ENCODE measurements at places on chromosomes 6 and 20.

GRCh38 chr20:37775200-37775599 lies 81.4 kb downstream of the CTNNBL1 start:
- DNase-seq: no peak

- no peak for DNase-seq
These were observed 4.5 kb downstream of the RING1 start for GRCh38 chr6:33212857-33213165.

DNA sequence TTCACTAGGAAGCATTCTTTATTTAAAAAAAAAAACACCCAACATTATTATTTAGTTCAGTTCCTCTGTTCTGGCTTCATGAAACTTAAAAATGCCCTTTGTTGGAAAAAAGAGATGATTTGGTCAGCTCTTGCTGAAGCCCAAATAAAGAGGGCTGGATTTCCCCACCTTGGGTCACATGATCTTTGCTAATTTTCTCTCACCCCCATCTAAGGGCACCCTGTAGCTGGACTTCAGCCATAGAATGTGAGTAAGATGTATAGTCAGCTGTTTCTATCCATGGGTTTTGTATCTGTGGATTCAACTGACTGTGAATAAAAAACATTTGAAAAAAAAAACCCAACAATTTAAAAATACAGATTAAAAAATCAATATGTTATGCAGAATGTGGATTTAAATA lies 213.9 kb upstream of the SULF2 start:
- DNase-seq: no peak

DNA sequence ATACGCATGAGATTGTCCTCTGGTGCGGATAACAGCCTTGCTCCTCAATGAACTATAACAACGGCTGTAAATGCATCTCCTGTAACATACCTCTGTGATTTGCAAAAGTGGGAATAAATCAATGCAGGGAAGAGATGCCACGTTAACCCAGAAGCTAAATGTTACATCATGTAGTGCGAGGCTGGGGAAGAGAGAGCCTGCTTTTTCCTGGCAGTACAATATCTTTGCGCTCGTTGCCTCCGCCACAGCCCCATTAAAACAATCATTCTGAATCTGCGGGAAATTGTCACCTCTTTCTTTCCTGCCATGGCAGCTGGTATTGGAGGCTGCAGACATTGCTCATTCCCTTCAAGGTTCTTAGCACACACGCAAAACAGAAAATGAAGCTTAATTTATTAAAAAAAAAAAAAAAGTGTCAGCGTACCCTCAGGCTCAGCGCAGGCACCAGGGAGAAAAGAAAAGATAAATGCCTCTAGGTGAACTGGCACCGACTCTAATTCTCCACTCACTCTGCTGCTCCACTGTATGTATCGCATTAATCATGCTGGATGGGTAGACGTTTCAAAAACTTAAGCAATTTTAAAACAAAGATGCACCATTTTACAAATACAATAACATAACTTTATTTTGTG lies 70.2 kb upstream of the TFB1M start:
- DNase-seq: no peak

DNA sequence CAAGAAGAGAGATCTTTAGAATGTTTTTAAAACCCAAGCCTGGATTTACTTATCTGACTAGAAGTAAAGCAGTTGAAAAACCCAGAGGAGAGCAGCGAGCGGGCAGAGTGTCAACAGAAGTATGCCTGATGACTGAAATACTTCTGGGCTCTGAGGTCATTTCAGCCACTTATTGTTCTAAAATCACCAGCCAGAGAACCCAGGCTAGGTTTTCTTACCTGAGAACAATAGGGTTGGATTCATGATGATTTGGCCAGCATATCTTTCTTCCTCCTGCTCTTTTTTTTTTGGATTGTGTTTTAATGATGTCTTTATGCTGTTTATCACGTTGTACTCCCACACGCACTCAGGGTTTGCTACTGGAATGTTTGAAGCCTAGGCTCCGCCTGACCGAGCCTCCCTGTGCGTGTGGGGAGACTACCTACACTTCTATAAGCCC lies 63.0 kb upstream of the KIF25 start:
- peak; percentile 25 for DNase-seq

DNA sequence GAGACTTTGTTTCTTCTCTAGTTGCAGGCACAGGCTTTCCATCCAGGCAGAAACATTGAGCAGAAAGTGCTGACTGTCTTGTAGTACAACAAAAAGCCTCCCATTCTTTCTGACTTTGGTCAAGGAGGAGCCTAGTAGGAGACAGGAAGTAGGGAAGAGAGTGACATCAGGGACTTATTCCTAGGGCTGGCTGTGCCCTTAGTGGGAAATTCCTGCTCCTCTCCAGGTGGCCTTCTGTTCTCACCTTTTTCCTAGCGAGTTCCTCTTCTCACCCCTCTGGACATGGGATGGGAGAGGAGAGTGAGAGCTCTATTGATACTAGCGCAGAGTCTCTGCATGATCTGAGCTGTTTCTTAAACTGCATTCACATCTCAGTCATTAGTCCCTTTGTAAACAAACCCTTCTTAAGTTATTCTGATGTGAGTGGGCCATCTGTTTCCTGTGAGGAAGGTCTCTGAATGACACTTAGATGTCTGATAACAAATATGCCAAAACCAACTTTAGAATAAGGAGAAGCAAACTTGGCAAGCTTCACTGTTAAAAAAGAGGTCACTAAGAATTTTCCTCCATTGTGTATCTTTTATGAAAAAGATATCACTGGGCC lies 455.0 kb downstream of the GJA1 start:
- no peak for DNase-seq

DNA sequence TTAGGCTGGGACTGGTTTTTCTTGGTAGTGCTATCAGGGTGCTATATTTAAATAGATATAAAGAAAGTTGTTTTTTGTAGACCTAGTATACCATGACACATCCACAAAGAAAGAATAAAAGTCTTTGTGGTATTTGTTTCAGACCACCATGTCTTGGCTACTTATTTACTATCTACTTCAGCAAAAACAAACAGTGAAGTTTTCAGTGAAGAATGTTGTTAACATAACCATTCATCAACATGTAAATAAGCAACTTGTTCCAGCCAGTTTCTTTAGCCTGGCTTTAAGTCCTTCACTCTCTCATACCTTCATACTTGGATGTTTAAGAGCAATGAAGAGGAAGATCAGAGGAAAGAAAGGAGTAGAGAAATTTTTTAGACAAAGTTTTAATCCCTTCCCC lies 624.1 kb downstream of the CD109 start:
- no peak for DNase-seq

DNA sequence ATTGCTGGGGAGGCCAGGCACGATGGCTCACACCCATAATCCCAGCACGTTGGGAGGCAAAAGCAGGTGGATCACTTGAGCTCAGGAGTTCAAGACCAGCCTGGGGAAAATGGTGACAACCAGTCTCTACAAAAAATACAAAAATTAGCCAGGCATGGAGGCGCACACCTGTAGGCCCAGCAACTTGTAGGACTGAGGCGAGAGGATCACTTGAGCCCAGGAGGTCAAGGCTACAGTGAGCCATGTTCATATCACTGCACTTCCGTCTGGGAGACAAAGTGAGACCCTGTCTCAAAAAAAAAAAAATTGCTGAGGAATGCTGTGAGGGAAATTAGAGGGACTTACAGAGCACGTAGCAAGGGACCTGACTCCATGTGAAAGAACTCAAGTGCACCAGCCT lies 40.8 kb upstream of the ID1 start:
- DNase-seq: no peak

- DNase-seq: no peak
These were observed 89.1 kb downstream of the AFG1L start for GRCh38 chr6:108383981-108384380.

Data from cardiac muscle cell (in vitro differentiated cells and primary cell).